ENCODE measurements at places on chromosomes 1 and 21.

GRCh38 chr1:209427277-209427676, 156.2 kb upstream of the CAMK1G start:
- no peak for DNase-seq

DNA sequence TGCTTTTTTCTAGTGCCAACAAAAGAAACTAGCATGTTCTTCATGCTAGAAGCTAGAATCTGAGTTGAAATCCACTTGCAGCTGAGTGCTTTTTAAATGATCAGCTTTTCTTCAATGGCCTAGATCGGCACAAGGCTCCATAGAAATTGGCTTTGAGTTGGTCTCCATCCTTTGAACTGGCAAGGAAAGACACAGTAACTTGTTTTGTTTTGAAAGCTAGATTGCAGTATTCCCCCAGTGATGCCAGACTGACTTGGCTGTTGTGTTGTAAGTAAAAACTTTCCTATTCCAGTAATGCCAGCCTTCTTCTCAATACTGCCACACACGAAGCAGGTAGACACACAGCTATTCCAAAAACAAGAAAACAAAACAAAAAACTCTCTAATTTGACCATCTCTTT, 139.1 kb downstream of the FMN2 start:
- no peak for DNase-seq

DNA sequence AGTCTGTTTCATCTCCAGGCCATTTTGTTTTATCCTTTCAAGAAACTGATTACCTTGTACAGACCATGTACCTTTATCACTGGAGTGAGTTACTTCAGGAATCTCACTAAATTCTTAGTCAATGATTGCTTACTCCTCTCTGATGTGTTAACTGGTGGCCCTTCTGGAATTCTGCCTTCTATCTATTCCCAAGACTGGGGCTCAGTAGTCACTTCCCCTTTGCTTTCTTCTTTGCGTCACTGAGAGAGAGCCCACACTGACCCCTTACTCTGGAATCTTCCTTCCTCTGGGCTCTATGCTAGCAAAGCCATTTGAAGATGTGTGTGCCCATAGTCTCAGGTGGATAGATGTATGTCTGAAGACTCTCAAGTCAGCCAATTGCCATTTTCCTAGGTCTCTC, 34.6 kb downstream of the XCL2 start:
- no peak for DNase-seq

DNA sequence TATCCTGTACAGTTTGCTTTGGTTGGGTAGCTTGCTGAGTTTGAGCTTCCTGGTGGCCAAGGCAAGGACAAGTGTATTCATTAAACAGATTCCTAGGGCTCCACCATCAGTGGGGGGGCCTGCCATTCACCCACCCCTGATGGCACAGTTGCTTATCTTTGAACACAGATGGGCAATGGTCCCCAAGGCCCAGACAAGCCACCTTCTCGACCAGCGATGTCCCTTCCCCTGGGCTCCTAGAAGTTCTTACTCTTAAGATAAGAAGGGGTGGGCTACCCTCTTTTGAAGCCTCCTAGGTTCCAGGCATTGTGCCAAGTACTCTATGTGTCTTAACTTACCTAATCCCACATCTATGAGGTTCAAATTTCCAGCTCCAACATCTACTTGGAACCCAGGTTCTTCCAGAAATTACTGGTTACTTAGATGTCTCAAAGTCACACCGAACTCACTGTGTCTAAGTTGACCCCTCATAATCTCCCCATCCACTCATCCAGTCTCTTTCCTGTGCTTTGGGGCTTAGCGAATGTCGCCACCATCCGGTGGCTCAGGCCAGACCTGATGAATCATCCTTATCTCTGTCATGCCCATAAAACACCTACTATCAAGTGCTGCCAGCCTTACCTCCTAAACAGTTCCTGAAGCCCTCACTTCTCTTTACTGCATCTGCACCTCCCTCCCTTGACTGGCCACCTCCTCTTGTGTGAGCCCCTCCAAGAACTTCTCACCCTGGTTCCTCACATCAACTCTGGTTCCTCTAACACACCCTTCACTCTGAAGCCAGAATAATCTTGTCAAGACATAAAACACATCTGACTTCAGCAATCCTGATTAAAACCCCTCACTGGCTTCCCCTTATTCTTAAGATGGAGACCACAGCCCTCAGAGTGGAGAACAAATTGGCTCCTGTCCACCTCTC, 50.1 kb downstream of the KLHDC7A start:
- DNase-seq: no peak

GRCh38 chr1:100643471-100644196, 75.9 kb upstream of the VCAM1 start:
- no peak for DNase-seq

GRCh38 chr21:26177746-26178426, 7.3 kb upstream of the APP start:
- no peak for DNase-seq

DNA sequence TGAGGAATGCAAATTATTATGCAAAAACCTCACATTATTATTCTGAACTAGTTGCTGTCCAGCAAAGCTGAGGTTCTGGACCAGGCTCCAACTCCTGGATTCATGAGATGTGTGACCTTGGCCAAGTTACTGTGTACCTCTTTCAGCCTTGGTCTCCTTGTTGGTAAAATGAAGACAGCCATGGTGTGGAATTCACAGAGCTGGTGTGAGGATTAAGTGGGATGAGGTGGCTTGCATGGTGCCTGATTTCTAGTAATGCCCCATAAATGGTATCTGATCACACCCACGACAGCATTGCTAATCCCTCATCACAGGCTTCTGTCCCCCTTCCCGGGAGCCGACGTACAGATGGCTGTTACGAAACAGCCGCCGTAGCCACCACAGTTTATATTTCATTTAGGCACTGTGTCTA, 59.6 kb downstream of the PGBD5 start:
- DNase-seq: no peak

- no peak for DNase-seq
Measured at GRCh38 chr21:44438531-44439210, 16.6 kb upstream of the LRRC3 start.

GRCh38 chr1:30285501-30285932, 437.9 kb downstream of the MATN1 start:
- DNase-seq: no peak

DNA sequence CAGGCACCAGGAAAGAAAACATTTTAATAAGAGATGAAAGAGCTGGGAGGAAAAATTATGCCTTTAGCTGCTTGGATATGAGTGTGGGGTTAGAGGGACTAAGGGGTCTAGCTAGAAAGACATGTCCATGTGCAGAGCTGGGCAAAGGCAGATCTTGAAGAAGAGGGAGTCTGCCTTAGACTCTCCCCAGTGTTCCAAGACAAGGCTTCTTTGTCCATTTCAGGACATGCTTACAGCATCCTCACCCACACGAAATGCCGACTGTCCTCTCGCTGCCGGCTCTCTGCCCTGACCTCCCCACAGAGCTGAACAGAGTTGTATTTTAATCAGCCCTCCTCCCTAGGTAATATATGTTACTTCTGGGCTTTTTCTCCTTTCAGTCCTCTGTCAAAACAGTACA, 100.7 kb upstream of the ATP1B1 start:
- no peak for DNase-seq

DNA sequence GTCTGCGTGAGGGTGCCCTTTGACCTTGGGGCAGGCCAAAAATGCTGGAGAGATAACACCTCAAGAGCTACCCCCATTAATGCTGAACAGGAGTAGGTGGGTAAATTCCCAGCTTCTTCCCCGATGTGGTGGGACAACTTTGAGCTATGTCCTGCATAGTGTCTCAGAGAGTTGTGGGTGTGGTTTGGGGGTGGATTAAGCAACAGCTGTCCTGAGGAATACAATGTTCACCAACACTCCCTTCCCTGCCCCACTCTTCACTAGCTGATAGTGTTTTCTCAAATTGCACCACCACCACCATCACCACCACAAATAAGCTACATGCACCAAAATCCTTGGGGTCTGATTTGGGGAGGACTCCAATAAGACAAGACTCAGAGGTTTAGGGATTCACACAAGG, 258.4 kb downstream of the HLX start:
- DNase-seq: no peak

- no peak for DNase-seq
Measured at GRCh38 chr1:24465099-24465498, 37.5 kb upstream of the RCAN3 start.

- no peak for DNase-seq
Measured at GRCh38 chr1:185068341-185068740, 23.0 kb downstream of the RNF2 start.

DNA sequence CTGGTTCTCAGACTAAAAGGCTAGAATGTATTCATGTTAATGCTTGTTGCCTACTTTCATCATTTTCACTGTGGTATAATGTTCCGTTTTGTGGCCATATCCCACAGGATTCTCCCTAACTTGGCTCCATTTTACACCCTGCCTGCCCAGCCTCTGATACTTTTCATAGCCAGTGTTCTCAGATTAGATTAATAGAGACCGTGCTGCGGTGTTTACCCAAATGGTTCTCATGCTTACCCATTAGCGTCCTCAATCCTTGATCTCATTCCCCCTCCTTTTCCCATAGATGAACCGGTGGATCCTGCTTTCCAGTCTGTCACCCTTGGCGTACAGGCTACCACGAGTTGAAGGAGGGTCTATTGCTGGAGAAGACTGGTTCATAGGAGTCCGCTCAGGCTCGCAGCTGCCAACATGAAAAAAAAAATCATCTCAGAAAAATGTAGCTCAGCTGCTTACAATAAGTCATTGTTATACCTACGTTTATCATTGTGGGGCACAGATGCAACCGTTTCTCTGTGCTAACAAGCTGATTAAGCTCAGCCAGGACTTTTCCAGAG, 78.7 kb downstream of the SETD4 start:
- DNase-seq: no peak

DNA sequence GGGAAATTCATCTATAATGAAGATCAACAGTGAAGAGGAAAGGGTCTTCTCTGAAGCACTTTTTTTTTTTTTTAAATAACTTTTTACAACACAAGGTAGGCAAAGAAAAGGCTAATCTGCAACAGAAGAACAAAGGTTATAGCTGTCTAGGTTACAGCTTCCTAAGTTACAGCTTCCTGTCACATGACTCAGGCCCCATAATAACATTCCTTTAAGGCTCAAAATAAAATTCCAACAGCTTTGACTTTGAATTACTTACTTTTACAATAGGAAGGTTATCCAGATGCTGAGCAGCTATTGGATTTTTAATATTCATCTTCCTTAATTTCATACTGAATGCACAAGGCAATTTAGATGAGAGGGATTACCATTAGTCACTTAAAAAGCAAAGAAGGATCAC, 40.4 kb upstream of the TMEM61 start:
- DNase-seq: no peak

GRCh38 chr1:168755800-168756418, 26.9 kb upstream of the DPT start:
- no peak for DNase-seq

DNA sequence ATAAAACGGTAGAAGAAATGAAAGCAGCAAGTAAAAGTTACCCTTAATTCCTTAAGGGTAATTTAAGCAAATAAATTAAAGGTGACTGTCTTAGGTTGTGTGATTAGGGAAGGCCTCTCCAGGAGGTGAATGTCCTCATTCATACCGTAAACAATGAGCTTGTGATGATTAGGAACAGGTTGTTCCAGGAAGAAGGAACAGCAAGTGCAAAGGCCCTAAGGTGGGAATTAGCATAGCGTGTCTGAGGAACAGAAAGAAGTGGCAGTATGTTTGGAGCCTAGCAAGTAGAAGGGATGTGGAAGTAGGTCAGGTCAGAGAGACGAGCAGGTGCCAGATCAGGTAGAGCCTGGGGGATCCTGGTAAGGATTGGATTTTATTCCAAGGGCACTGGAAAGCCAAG, 5.6 kb downstream of the AK4 start:
- no peak for DNase-seq

DNA sequence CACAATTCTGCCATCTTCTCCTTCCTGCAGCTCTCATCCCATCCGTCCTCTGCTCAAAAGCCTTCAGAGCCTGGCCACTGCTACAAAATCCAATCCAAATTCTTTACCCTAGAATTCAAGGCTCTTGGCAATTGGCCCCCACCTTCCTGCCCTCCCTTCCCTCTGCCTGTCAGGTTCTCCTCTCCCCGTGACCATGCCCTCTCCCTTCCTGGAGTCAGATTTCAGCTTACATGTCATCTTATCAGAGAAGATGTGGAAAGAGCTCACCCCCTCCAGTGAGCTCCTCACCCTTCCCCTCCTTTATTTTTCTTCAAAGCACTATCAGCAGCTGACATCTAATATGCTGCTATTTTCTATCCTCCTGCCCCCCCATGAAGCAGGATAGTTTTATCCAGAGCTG, 86.9 kb downstream of the GRIK3 start:
- DNase-seq: no peak

DNA sequence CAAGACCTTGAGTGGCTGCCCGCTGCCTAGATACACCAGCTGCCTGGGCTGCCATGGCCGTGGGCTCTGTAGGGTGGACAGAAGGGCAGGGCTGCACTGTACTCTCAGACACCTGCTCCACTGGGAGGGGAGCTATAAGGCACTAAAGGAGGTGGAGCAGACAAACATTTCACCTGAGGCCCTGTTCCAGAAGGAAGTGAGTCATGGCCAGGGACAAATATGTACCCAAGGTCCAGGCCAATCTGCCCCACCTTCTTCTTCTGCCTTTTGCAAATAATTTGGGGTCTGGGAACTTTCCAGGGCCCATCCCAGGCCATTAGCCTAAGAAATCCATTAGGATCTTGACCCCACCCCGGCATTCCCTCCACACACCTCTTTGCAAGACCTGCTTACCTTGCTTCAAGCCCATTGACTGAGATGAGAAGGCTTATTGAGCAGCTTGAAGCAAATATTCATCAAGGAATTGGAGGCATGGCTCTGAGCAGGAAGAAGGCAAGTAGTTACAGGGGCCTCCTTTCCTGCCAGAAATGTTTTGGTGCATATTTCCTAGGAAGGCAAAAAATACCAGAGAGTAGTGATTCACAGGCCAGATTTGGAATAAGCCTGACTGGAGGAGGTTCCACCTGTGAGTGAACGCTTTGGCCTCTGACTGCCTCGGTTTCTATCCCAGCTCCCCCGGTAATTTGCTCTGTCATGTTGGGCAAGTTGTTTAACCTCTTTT, at the start of gene CAPN8:
Gene CAPN8 (minus strand): TSS at position 110 of the 721 bp plus-strand sequence. CDS start 55 bp downstream, at position 55.
- DNase-seq: no peak

- no peak for DNase-seq
Measured at GRCh38 chr1:156346636-156347035, 8.3 kb downstream of the TSACC start.

Data from activated CD8-positive, alpha-beta memory T cell treated with anti-CD3 and anti-CD28 coated beads for 1 hour (primary cell).